Putamen (tissue), 1 donor: ENCODE measurements at places on chromosomes 2 and 18.

- DNase-seq = no peak
Observed at GRCh38 chr18:78758496-78758895, 221.1 kb upstream of the SALL3 start.

GRCh38 chr2:173868406-173868805 is 96.8 kb downstream of the SP3 start:
- no peak for DNase-seq

- peak; percentile 47 for DNase-seq
Observed at GRCh38 chr2:129347486-129348217, 631.8 kb upstream of the RAB6C start.

- DNase-seq = no peak
Observed at GRCh38 chr2:241330616-241330981, 14.9 kb downstream of the SEPTIN2 start.

DNA sequence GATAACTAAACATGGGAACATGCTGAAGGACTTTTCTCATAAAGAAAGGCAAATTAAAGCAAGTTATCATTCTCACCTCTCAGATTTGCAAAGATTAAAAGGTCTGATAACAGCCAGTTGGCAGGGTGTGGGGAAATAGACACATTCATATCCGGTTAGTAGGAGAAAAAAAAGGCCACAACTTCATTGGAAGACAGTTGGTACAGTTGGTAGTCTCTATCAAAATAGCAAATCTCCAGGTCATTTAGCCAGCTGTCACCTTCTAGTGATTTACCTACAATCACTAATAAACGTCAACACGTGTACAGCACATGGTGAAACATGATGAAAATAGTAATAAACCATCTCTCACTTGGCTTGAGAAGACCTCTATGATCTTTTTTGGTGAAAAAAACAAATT is 16.6 kb downstream of the INPP5D start:
- no peak for DNase-seq

DNA sequence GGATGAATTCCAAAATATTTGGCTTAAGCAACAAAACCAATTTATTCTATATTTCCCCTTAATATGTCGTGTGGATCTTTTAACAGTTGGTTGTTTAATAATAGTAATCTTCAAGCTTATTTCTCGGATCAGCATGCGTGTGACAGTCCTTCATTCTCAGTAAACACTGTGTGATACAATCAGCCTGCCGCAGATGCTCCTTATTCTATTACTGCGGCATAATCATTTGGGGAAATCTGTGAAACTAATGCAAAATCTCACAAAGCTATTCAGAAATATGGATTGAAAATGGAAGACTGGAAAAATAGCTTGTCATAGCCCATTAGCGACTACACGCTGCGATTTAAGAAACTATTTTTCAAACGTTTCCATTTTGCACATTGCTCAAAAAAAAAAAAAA is 36.9 kb downstream of the LINC00305 start:
- DNase-seq = no peak

DNA sequence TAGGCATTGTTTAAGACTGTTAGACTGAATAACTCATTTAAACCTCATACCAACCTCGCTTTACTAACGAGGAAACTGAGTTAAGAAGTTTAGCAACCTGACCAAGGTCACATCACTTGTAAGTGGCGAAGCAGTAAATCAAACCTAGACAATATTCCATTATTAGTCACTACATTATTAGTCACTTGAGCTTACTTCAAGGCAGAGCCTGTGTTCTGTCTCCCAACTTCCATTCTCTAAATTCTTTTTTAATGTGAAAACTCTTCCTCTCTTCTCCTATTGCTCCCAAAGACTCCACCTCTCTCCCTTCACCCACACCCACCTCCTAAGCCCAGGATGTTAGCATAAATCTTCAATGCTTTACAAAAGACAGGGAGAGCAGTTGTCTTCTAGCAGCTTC is 156.5 kb downstream of the ARL6IP6 start:
- DNase-seq = no peak

DNA sequence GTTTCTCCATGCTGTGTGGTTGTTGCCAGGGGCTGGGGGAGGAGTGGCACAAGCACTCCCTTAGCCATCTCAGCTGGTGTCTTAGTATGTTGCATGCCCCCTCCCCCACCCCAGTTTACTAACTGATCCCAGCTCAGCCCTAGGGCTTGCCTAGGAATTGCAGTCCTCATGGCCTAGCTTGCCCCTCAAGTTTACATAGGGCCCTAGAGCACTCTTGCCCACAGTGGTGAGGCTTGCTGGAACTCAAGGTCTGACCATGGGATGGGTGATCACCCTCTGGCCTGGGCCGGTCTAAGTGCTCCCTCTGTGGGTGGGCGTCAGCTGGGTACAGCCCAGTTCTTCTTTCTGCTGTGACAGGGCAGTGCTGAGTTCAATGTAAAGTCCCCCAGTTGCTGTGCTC is 156.1 kb upstream of the PIEZO2 start:
- DNase-seq = no peak

GRCh38 chr2:24613154-24613814 is 122.2 kb downstream of the NCOA1 start:
- no peak for DNase-seq

DNA sequence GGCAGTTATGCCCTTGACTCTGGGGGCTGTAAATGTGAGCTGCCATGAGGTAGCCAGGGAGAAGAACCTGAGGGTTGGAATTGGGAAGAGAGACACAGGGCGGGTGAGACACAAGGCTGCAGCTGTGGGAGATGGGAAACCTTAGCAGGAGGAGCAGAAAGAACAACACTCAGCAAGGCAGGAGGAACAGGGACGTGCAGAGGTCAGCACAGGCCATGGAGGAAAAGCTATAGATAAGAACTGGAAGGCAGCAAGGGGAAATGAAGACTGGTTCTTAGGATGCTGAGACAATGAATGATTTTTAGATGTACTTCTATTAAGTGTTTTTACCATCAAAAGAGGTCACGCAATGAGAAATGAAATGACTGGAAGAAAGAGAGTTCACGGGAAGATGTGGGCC is 80.2 kb downstream of the USP40 start:
- DNase-seq = no peak

DNA sequence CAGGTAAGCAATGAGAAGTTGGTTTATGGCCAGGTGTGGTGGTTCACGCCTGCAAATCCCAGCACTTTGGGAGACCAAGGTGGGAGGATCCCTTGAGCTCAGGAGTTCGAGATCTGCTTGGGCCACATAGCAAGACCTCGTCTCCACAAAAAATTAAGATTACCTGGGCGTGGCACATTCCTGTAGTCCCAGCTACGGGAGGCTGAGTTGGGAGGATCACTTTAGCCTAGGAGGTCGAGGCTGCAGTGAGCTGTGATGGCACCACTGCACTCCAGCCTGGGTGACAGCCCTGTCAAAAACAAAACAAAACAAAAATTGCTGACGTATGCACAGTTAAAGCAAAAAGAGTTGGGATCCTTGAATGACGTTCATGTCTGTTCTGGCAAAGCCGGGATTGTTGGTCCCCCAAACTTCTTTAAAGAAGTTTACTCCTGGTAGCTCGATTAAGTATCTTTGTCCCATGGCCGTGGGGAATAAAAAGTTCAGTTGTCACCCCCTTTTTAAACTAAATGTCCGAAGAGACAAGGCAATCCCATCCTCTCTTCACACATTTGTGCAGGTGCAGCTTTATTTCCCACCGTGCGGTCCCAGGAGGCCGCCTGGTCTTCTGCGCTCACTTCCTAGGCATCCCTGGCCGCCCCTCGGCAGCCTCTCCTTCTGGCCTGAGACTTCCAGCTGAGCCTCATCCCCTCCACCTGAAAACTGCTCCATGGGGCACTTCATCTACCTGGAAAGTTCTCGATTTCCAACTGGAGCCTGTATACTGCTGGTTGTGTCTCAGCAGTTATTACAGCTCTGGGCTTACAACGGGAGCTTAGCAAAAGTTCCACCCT is 762 bp upstream of the SPOPL start:
- DNase-seq = no peak

DNA sequence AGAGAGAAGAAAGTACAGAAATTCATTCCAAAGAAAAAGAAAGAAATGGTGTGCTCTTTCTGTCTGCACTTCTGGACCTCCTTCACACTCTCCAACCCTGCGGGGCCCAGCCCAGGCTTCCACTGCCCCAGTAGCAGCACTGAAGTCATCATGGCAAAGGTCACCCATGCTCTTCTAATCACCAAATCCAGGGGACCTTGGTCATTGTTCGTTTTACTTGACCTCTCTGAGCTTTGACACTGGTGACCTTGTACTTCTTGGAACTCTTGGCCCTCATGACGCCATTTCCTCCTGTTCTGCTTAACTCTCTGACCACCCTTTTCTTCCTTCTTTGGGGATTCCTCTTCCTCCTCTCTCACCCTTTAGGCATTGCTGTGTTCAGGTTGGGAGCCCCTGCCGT is 105.6 kb downstream of the SMAD7 start:
- DNase-seq = no peak

GRCh38 chr2:167692936-167693335 is 554.5 kb downstream of the STK39 start:
- no peak for DNase-seq

DNA sequence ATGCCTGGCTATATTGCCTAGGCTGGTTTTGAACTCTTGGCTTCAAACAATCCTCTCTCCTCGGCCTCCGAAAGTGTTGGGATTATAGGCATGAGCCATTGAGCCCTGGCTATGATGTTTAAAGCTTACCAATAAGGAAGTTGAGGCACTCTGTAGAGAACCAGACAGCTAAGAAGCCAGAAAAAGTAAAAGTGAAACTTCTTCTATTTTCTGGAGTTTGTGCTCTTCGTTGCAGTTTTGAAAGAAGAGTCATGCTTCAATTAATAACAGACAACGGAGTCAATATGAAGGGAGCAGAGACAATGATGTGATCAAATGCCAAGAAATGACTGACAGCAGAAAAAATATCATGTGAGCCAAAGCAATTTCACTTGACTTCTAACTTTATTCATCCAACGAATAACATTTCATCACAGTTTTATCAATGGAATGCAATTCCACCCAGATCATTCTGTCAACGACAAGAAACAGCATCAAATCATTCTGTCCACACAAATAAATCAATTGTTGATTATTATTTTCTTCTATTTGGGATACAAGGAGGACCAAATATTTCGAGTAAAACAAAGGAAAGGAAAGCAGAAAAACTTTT is 175.5 kb upstream of the CELF4 start:
- no peak for DNase-seq

DNA sequence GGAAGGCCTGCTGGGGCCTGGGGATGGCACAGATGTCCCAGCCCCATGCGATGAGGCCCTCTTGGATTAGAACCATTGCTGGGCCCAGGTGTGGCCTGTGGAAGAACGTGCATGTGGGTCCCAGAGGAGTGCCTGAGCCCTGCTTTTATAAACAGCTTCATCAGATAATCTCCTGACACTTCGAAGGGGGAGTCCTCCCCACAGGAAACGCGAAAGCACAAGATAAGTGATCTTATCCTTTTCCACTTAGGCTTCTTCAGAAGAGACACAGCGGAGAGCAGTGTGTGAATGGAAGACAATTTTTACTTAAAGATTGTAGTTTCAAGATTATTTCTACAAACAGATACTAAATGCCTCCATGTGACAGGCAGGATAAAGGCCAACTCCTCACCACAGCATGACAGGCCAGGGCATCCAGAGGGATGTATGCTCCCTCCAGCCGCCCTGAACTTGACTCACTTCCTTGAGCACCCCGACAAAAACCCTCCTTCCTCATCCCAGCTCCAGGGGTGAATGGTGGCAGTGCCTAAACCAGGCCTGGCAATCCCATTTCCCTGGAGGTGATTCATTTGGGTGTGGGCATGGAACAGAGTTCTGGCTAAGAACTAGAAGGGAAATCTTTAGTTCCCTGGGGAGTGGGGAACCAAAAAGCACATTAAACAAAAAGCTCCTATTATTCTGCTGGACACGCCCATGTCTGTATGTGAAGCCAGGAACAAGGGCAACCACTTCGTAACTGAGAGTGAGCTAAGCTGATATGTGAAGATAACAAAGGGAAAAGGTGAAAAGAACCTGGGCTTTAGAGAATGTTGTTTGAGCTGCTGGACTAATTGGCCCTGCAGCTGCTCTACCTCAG is 56.2 kb upstream of the TMEM163 start:
- no peak for DNase-seq

- DNase-seq = no peak
Observed at GRCh38 chr2:86249176-86249575, 49.9 kb downstream of the MRPL35 start.

GRCh38 chr2:45172142-45172541 is 162.9 kb upstream of the SIX2 start:
- DNase-seq = no peak

DNA sequence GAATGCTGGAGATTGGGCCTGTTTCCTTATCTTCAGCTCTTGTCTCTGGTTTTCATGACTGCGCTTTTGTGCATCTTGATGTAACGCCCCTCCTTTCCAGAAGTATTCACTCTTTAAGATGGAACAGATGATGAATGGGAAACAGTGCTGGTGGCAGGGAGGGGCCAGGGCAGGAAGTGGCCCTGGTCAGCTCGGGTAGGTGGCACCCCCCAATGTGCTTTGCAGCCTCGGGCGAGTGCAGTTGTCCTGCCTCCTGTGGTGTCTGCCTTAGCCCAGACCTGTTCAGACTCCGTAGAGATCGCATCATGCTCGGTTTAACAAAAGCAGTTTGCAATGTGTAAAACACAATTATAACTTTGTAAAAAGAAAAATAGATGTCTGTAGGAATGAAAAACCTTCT is 17.0 kb upstream of the MGAT4A start:
- no peak for DNase-seq

DNA sequence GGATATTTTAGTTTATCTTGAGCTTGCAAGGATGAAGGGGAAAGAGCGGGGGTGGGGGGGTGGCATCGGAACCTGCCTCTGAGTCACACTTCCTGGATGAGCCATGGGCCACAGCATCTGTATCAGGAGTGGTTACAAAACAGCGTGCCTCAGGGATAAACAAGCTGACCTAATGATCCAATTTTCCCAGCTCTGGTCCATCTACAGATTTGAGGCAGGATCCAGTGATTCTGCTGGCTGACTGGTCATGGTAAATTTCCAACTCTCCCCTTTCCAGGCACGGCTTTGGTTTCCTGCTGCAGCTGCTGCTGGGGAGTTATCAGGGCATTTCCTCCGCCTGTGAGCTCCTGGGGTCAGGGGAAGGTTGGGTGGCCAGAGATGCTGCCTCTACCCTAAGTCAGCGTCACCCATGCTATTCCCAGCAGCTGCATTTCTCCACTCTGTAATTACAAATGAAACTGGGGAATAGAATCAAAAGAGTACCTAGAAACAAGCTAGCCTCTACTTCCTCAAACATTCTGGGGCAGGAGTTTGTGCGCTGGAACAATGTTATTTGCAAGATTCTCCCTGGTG is 4.7 kb upstream of the HPCAL1 start:
- no peak for DNase-seq

DNA sequence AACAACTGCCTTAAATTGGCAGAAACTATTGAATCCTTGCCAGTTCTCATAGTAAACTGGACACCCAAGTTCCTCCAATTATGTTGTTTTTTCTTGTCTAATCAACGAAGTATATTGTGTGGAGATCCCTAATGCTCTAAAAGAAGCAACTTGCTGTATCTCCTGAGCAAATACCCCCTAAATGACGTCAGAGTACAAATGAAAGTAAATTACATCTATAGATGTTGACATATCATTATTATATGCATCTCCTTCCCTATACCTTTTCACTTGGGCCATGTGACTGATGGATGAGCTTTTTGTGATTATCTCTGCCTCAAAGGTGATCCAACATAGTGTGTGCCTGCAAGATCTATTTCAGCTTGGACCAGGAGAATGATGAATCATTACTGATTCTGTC is 159.4 kb downstream of the CCDC148 start:
- DNase-seq = no peak
